ENCODE measurements at places on chromosomes 1 and 21.
A peak's percentile ranks its signal among the peaks of the same experiment; 100 is the strongest.

GRCh38 chr1:167617153-167618147, 12.6 kb upstream of the RCSD1 start:
- no peak for DNase-seq

GRCh38 chr21:26405071-26405470, 168.0 kb downstream of the CYYR1 start:
- no peak for DNase-seq

DNA sequence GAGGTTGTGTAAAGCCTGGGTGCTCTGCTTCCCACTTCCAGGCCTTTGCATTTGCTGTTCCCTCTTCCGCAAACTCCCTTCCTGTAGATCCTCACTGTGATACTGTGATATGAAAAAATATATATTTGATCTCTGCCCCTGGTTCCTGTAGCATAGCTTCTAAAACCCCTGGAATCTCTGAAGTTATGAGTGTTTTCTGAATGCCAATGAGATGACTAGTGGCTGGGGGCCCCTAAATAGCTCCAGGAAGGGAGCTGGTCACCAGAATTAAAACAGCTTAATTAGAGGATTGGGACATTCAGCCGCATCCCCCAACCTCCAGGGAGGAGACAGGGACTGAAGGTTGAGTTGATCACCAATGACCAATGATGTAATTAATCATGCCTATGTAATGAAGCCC, 21.9 kb downstream of the DUSP10 start:
- no peak for DNase-seq

GRCh38 chr1:181081395-181081794, 7.1 kb upstream of the IER5 start:
- DNase-seq = no peak

GRCh38 chr21:34843562-34843961, 174.8 kb downstream of the CLIC6 start:
- no peak for DNase-seq

DNA sequence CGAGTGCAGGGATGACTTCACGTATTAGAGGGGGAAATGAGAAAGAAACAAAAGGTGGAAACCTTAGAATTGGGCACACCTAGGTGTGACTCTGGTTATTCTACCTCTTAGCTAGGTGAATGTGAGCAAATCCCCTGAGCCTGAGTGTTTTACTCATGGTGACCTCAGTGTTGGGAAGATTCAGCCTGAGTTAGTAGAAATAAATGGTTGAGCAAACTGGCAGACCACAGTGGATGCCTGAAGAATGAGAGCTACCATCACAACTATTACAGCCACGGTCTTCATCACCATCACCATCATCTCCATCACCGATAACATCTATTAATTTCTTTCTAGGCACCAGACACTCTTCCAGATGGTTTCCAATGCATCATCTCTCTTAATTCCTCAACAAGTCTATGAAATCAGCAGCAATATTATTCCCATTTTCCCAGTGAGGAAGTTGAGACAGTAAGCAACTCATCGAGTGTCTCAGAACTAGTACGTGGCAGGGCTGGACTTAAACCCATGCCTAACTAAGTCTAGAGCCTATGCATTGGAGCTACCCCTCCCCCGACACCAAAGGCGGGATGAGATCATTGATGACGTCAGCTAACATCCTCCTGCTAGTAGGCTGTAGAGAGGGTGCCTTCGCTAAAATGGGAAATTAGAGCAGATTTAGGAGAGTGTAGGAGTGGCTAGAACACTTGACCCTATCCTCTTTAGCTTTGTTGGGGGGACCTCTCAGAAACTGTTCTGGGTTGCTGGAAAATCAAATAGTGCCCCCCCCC, 7.9 kb upstream of the KAZN start:
- no peak for DNase-seq

- no peak for DNase-seq
Observed at GRCh38 chr1:94715321-94715720, 104.8 kb upstream of the SLC44A3 start.

GRCh38 chr1:14345946-14346550, 252.4 kb upstream of the KAZN start:
- DNase-seq = no peak

DNA sequence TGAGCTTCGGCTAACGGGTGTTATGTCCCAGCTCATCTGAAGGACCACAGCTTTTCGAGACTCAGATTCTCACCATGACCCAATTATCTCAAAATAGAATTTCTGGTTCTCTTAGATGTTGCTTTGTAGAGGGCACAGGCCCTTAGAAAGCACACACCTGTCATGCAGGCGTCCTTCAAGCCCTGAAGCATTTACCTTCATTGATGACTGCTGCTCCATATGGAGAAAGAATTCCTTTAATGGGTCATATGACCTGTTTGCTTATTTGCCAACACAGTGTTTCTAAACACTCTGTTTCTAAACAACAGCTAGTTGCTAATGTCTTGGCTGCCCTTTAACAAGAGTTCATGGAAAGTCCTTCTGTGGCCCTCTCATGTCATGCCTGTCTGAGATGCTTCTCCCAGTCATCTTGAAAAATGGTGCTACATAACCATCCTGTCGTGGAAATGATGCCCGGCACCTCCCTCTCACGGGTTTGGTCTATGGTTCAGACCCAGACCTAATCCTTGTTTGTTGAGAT, 495.7 kb downstream of the KIF26B start:
- no peak for DNase-seq

DNA sequence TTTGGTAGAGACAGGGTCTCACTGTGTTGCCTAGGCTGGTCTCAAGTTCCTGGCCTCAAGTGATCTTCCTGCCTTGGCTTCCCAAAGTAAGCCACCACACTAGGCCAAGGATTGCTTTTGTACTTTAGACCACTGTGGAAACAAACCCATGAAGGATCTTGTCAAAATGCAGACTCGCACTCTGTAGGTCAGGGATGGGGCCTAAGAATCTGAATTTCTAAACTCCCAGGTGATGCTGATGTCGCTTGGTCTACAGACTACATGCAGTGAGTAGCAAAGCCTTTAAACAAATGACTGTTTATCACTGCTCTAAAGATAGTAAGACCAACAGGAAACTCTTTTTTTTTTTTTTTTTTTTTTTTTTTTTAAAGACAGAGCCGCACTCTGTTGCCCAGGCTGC, 54.1 kb upstream of the MUTYH start:
- no peak for DNase-seq

DNA sequence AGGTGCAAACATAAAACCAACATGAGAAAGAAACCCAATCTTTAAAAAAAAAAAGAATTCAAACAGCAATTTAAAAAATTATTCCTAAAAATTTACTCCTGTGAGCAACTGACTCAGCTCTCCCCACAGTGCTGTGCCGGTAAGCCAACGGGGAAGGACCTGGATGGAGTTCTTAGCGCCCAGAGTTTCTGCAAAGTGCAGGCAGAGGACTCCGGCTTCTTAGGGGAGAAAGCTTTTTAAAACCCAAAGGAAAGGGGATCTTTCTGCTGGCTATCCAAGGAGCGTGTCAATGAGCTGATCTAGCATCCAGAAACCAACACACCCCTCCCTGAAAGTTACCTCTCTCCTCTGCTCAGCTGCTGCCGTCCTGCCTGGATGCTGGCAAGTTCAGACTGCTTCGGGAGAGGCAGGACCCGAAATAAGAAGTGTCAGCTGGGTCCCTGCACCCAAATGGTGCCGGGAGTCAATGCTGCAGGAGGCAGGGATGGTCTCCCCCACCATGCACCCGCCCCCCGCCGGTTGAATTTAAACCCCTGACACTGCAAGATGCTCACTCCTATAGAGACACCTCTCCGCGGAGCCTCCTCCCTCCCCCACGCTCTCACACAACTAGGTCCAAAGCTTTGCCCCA, 32.2 kb upstream of the H6PD start:
- DNase-seq = no peak

- no peak for DNase-seq
Observed at GRCh38 chr1:241336335-241336734, 20.7 kb downstream of the RGS7 start.

- no peak for DNase-seq
Observed at GRCh38 chr1:177354247-177354646, 183.5 kb downstream of the BRINP2 start.

GRCh38 chr21:44426663-44427191, 28.6 kb upstream of the LRRC3 start:
- DNase-seq = no peak

DNA sequence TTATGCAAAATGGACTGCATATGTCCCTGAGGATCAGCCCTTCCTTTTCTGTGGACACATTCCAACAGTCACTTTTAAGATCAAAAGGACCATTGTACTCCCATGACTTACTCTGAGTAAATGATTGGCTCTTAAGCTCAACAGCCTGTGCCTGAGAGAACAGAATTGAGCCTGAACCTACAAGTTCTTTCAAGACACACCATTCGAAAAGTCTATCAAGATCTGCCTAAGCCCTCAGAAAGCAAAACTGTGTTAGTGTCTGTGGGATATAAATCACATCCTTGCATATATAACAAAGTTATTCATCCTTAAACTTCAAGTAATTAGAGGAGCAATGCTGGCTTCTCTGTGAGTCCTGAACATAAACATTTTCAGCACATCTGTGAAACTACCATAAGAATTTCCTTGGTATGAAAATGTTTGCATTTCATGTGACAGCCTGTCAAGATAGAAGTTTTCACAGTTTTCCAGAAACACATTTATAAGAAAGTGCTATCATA, 41.6 kb downstream of the PCNX2 start:
- DNase-seq = no peak

- no peak for DNase-seq
Observed at GRCh38 chr21:31130821-31131220, 92.5 kb upstream of the KRTAP19-8 start.

DNA sequence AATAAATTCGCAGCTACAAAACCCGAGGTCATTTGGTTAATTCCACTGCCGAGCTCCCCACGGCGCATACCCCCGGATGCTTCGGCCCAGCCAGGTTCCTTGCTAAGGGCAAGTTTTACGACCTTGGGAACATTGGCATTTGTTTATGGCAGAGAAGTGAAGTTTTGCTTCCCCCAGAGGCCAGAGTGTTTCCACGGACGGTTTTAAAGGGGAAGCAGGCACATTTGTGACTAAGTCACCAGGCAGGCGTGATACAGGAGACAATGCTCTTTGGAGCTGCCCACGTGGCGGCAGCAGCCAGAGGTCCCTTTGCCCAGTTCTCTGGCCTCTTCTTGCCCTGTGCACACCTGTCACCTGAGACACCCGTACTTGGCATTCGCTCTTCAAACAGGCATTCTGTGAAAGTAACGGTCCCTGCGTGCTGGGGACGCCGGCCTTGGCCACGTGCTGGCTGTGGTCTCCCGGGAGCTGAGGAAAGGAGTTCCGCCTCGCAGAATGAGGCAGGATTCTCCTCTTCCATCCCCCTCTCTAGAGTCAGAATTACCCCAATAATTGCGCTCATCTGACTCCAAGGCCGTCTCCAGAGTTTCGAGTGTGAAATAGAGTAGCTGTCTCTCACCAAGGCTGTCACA, 138.3 kb downstream of the PRDM16 start:
- no peak for DNase-seq

GRCh38 chr1:10186331-10187025, 23.9 kb upstream of the KIF1B start:
- DNase-seq = no peak

DNA sequence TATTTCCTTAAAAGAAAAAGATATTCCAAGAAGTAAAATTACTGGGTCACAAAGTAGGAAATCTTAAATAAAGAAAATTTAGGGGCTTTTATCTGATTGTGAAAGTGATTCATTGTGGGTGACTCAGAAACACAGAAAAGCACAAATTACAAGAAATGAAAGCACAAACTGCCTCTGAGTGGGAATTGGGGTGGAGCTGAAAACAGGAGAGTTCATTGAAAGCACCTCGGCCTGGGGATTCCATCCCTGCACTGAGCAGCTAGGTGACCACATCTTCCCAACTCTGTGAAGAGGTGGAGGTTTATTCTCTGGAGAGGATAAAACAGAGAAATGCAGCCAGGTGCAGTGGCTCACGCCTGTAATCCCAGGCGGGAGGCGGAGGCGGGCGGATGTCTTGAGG, 7.4 kb downstream of the GJA4 start:
- peak; percentile 12 for DNase-seq

DNA sequence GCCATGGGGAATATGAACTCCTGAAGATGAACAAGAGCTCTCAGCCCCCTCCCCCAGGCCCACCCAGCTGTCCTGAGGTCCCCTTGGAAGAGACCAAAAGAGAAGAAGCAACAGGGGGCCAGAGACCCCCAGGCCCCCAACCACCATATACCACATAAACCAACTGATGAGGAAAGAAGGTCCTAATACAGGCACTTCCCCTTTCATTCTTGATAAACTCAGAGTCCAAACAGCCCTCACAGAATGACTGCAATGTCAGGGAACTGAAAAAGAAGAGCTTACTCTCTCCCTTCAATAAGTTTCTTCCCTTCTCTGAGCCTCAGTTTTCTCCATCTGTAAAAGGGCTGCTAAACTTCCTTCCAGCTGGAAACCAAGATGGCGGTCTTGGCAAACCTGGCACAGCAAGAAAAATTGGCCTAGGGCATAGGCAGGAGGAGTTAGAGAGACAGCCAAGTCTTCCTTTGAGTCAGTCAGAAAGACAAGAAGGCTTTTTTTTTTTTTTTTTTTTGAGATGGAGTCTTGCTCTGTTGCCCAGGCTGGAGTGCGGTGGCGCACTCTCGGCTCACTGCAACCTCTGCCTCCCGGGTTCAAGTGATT, 90.5 kb downstream of the VWA5B1 start:
- DNase-seq = no peak

GRCh38 chr1:184881941-184882913, 92.1 kb downstream of the NIBAN1 start:
- DNase-seq = no peak

DNA sequence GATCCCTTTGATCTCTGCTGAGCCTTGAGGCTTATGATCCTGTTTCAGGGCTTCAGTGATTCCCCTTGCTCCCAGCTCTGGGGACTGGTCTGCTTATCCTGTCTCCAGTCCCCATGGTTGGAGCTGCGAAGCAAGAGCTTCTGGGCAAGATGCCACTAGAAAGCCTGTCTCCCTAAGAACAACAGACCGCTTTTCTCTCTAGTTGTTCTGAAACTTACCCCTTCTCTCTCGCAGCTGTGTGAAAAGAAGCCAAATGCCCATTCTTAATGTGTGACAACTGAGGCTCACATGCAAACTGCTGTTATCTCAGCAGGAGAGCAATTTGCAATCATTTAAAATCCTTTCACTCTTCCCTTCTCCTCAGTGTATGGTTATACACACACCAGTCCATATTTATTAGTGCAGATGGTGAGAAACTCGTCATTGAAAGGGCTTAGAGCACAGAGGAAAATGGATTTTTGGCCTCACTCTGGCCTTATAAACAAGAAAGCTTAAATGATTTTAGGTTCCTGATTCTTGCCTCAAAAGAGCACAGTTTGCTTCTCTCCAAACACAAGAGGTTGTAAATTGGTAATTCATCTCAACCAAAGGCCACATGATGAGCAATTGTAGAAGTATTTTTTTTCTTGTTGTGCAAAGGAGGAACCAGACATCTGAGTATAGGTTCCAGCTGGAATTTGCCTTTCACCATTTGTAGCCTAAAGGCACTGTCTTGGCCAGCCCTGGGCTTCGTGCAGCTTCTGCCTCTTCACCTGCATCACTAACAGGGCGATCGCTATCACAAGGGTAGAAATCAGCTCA, 179.2 kb upstream of the LMO4 start:
- DNase-seq = no peak

All from stimulated activated CD4-positive, alpha-beta T cell treated with anti-CD3 and anti-CD28 coated beads, Interleukin-12 subunit alpha, Interleukin-12 subunit beta, amount 100 ng/mL, for 48 hours (primary cell).